ENCODE measurements at places on chromosomes 3 and 15.

DNA sequence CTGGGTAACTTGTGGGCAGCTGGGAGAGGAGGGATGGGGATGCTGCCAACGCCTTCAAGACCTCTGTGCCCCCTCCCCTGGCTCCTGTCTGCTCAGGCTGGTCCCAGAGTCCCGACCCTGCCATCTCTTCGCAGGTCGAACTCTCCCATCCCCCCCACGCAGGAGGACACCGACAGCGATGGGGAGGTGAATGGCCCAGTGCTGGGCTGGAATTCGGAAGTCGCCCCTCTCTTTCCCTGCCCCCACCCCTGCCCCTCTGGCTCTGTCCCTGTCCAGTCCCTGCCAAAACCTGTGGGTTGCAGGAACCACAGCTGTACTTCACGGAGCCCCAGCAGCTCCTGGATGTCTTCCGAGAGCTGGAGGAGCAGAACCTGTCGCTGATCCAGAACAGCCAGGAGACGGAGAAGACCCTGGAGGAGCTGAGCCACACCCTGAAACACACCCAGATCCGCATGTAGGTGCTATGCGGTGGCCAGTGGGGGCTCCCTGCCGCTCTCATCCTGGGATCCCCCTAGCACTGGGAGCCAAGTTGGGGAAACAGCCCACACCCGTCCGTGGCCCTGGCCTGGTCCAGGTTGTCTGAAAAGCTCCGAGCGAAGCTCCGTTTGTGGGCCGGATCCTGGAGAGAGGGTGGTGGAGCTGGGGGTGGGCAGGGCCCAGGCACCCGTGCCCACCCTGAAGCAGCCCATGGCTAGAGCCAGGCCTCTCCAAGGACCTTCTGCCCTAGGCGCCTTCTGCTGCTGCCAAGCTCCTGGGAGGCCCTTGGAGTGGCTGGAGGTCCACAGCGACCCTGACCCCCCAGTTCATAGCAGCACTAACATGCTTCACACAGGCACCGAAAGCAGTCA, 28.7 kb downstream of the CFAP100 start:
- no peak for DNase-seq

DNA sequence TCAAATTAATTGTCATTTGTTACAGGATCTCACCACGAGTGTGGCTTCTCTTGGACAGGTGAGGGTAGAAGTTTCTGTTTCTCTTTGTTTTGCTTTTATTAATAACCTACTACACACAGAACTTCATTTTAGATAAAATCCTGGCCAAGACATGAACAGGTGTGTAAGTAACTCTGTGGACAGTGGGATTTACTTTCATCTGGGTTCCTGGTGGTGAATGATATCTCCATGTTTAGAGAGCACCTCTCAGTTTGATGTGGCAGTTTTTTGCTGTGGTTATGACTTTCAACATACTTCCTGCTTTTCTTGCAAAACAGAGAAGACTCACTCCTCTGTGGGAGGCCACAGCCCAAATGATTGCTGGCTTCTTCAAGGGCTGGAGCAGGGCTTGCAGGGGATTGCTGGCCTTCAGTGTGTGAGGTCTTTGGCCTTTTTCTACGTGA, 71.1 kb upstream of the XCR1 start:
- no peak for DNase-seq

DNA sequence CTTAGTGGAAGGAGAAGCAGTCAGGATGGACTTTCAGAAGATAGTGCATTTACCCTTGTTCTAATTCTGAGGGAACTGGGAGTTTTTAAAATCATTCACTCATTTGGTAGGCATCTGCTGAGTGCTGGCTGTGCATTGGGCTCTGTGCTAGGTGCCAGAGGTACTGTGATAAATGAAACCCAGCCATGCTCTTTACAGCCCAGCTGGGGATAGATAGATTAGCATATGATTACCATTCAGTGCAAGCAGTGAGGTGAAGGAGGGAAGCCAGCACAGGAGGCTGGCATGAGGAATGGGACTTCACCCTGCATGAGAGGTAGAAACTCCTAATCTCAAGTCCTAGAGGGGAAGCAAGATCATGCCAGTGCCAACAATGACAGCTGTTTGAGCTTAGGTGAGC, 361.9 kb upstream of the TRIM42 start:
- DNase-seq, result no peak

- no peak for DNase-seq
These were observed 246.2 kb downstream of the LSAMP start for GRCh38 chr3:116199063-116199462.

GRCh38 chr3:77506384-77506783, 466.5 kb downstream of the ROBO2 start:
- DNase-seq, result no peak

- DNase-seq, result no peak
These were observed 267.6 kb upstream of the TBC1D5 start for GRCh38 chr3:18010001-18010400.

- DNase-seq, result no peak
These were observed 384.9 kb upstream of the PROK2 start for GRCh38 chr3:72169561-72170472.

GRCh38 chr3:86771741-86772512, 219.0 kb downstream of the VGLL3 start:
- DNase-seq, result no peak

GRCh38 chr15:52370010-52370409, 74.4 kb upstream of the MYO5C start:
- DNase-seq, result no peak

DNA sequence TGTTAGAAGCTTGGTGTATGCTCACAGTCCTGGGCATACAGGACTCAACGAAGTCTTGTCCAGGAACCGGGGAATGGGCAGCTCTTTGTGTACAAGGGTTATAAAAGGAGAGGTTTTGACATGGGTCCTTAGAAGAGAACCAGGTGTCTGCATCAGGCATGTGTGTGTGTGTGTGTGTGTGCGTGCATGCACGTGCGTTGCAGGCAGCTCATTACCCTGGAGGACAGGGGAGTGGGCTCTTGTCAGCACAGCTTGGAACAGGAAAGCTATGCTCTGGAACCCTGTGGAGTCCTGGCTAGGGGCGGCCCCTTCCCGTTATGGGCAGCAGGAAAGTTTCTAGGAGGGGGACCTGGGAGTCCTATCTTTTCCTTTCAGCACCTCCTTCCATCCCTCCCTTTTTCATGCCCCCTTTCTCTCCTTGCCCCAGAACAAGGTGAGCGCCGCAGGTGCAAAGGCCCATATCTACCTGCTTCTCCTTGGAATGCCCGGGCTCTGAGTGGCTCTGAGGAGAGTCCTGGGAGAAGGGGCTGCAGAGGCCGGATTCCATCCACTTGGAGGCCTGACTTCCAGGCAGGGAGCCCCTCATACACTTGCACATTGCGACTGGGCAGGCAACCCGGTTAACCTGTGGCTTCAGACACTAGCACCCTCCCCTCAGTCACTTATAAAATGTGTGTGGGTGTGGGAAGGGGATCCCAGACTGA, 33.9 kb upstream of the LCTL start:
- DNase-seq, result no peak

- no peak for DNase-seq
These were observed 23.9 kb downstream of the EIF4E3 start for GRCh38 chr3:71701251-71701762.

GRCh38 chr3:62873451-62873760, 1.8 kb downstream of the CADPS start:
- DNase-seq, result no peak

DNA sequence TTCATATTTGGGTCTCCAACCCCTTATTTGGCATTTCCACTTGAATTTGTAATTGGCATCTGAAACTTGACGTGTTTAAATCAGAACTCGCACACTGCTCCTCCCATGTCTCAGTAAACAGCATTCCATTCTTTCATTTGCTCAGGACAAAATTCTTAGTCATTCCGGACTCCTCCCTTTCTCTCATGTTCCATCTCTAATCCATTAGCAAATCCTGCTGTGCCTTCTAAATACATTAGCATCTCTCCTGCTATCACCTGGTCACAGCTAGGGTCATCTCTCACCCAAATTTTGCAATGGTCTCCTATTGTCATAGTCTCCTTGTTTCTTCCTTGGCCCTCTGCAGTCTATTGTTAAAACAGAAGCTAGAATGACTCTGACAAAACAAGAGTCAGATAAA, 119.9 kb upstream of the CADPS start:
- no peak for DNase-seq

- no peak for DNase-seq
These were observed 28.8 kb upstream of the UACA start for GRCh38 chr15:70792171-70792573.

DNA sequence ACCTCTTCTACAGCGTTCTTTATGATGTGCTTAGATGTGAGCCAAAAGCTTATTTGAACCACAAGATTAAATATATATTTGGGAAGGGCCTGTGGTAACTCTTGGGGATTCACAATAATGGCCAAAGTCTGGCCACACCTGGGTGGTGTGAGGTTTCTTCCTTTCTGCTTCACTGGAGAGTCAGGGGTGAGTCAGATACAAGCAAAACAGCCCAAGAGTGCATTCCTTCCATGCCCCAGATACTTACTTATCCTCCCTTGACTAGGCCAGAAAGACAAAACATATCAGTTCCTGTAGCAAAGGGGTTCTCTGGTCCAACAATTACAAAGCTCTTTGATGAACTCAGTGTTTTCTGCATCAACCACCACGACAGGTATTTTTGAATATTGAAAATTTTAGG, 941 bp downstream of the ZBED2 start:
- no peak for DNase-seq

- no peak for DNase-seq
These were observed 318.8 kb upstream of the NAALADL2 start for GRCh38 chr3:174540116-174540908.

DNA sequence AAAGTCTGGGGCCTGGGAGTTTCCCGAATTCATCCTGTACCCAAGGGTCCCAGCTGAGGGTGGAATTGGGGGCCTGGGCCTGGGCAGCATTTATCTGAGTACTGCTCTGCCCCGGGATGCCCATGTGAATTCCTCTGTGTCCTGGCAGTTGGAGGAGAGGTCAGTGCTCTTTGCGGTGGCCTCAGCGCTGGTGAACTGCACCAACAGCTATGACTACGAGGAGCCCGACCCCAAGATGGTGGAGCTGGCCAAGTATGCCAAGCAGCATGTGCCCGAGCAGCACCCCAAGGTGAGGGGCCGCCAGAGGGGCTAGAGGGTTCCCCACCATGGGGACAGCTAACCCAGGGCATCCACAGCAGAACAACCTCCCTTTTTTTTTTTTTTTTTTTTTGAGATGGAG, 6.2 kb upstream of the RCCD1 start:
- no peak for DNase-seq

GRCh38 chr15:91320101-91320500, 220.0 kb downstream of the SV2B start:
- DNase-seq, result no peak

GRCh38 chr3:184942735-184943134, 130.8 kb downstream of the VPS8 start:
- no peak for DNase-seq

All from activated CD8-positive, alpha-beta memory T cell treated with anti-CD3 and anti-CD28 coated beads for 1 hour (primary cell).